ENCODE measurements at places on chromosomes 11 and 22.

- DNase-seq: no peak
Measured at GRCh38 chr11:74024261-74025029, 15.6 kb upstream of the UCP3 start.

DNA sequence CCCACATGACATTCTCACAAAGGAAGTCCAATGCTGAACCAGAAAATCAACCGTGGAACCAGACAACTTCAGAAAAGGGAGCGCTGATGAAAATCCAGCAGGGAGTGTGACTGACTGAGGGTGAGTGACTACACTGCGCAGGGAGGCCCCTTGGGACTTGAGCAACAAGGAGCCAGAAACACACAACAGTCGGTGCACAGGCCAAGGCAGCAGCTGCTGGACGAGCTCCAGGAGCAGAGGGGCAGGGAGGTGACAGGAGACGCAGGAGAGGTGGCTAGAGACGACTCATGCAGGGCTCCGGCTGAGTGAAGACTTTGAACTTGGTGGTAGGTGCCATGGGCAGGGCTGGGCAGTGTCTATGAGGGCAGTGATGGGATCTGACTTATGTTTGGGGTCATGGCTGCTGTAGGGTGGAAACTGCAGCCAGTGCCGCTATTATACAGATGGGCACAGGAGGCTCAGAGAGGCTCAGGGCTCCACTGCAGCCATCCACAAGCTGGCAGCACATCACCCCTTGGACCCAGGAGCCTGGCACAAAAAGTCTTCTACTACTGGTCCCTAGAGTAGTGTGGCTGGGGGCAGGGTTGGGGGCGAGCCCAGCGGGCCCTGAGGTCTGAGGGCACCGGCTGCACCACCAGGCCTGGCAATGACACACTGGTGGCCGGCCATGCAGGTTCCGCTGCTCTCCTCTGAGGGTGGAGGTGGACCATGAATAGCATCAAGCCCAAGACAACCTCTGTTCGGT, 10.3 kb upstream of the FADD start:
- DNase-seq: no peak

GRCh38 chr11:85540181-85540580, 87.0 kb downstream of the DLG2 start:
- no peak for DNase-seq

GRCh38 chr11:68153742-68154141, 32.6 kb upstream of the CHKA start:
- no peak for DNase-seq

Data from retina (tissue), 1 donor.